Heart left ventricle (tissue), 16 donors: ENCODE measurements at places on chromosomes 1 and 21. TPM values are rescaled to one million over a fixed set of nuclear protein-coding genes. Genes with fewer than 3 reads are reported as not detected.

DNA sequence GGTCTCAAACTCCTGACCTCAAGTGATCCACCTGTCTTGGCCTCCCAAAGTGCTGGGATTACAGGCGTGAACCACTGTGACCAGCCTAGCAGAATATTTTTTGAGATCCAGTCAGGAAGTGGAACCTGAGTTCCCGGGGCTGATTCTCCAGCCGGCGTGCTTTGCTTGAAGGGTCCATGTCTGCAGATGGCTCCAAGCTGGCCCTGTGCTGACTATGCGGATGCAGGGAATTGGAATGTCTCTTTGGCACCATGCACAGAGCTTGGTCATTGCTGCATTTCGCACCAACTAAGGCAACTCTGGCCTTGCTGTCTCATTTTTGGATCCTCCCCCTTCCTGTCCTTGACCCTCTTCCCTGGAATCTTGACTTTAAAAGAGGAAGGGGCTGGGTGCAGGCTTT, 28.1 kb downstream of the ARHGEF10L start:
- peak; percentile 51 for DNase-seq

GRCh38 chr1:197041486-197042353, 25.3 kb downstream of the F13B start:
- no peak for DNase-seq

- peak; percentile 50 for DNase-seq
Measured at GRCh38 chr1:109113590-109114341, at the start of gene ELAPOR1. Gene ELAPOR1 (plus strand): TSS chr1:109114115. CDS start chr1:109114184, 69 bp downstream.

GRCh38 chr1:192789871-192790270, 19.0 kb upstream of the RGS2 start:
- DNase-seq: no peak

DNA sequence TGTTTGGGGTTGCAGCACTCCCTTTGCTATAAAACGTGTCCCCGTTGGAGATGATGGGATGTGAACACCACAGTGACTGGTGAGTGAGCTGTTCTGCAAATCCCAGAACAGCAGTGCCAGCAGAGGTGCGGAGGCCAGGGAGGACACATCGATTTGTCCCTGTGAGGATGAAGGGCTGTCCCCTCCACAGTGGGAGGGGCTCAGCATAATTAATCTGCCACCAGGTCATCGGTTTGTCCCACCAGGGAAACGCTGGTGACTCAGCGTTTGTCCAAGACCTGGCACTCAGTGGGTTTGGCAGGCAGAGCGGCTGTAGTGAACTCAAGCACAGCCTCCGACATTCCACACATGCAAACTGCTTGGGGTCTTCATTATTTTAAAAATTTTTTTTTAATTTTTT, 22.8 kb upstream of the PDE9A start:
- DNase-seq: no peak

DNA sequence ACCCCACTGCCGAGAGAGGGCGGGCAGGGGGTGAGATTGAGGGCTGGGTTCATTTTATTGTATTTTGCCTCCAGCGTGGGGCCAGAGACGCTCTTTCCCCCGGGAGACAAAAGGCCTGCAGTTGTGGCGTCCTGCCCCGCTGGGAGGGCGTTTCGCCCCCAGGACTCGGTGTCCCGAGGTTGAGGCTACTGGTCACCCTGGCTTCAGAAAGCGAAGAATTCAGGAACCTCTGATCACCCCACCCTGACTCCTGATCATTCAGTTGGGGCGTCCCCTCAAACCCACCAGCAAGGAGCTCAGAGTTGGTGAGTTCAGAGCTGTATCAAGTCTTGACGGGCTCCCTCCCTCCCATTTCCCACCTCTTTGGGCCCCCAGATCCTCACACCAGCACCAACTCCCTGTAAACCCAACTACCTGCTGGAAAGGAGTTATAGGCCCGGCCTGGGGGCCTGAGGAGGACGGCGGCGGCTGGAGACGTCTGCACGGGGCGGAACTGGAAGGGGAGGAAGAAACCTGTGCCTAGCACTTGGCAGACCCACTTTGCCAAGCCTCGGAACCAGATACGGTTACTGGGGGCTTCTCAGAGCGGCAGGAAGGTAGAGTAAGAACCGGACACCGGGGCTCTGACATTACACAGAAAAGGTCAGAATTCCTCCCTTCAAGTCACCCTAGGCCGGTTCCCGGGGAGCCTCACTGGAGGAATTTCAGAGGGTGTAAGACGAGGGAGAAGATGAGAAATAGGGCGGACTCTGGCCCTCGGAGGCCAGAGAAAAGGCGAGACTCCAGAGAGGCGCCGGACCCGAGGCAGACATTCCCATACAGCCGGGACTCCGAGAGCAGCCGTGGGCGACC, 761 bp upstream of the PAX7 start:
- DNase-seq: no peak

DNA sequence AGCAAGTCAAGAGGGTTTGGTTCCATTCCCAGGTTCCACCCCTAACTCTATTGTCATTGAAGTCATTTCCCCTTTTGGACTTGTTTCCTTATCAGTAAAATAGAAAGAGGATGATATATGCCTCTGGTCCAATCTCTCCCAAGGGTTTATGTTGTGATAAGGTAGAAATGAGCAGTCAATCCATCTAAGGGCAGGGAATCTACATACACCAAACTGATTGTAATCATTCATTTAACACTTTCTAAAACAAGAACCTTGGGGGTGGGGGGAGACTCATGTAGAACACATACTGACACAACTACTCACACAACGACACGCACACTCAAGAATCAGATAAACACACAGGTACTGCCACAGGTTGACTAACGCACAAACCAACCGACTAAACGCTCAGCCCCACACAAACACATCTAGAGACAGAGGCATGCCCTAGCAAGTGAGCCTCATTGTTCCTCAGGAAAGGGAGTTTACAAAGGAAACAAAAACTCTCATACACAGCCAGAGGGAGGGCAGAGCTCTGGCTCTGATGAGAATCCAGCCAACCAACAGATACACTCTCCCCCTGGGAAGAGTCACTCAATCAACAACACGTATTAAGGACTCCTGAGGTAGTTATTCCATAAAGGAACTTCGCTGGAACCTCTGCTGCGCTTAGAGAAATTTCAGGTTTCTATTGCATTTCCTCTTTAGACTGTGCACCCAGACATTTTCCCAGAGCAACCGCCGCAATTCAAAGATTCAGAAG, 1.0 kb downstream of the F11R start:
- no peak for DNase-seq

- DNase-seq: no peak
Measured at GRCh38 chr1:12039164-12039525, 19.8 kb downstream of the MIIP start.

DNA sequence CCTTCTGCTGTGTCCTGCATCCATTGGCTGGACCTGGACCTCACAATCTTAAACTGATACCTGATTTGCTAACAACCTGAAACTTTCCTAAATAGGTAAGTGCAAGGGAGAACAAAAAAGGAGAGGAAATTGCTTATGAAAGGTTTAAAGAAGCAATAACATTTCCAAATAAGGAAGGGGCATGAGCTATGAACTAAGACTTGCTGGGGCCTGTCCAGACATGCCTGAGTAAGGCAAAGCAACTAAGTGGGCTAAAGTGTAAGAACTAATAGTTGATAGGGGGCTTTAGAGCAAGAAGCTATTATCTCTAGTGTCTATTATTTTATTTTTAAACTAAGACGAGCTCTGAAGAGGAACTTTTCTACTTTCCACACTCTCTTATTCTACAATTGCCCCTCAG, 11.6 kb downstream of the JMJD4 start:
- no peak for DNase-seq

GRCh38 chr1:64584479-64584878, 114.5 kb downstream of the CACHD1 start:
- no peak for DNase-seq

DNA sequence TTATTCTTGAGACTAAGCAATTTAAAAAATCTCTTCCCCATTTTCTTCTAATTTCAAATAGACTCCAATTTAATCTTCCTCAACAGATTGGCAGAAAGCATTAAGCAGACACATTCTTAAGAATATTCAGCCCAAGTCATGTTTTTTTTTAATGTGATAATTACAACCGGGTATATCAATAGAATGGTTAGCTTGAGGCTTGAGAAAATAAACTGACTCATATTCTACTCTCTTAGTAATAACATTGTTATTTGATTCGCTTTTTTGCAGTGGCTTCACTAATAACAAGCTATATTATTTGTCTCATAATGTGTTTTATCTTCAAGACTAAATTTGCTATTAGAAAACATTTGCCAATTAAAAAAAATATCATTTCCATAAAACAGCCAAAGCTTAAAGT, 488.6 kb upstream of the RGS18 start:
- no peak for DNase-seq

DNA sequence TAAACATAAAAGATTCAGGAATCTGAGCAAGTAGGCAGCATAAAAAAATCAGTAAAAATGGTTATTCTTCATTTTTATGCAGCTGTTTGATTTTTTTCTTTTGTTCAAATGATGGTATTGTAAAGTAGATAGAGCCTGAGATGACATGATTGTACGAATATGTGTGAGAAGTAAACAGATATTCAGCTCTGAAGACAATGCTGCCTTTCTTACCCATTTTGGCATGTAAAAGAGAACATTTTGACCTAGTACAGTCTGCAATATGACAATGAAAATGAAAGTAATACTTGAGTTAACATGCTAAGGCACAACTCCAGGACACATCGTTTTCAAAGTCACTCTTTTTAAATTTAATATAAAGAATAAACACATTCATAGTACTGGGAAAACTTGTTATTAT, 95.7 kb upstream of the NCAM2 start:
- DNase-seq: no peak

- DNase-seq: no peak
Measured at GRCh38 chr1:231976231-231976630, 349.6 kb downstream of the DISC1 start.

DNA sequence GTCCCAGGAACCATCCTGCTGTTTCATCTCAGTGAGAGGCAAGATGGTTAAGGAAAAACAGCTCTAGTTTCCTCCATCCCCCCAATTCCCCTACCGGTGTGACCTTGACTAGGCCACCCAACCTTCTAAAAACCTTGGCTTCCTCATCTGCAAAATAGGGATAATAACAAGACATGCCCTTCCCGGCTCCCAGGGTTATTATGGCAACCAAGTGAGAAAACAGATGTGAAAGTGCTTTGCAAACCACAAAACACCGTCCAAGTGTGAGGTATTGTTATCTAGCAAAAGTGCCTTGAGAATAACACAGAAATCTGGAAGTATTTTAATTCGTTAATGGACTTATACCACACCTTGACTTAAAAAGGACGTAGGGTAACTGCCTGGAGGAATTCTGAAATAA, 62.7 kb downstream of the ITPKB start:
- DNase-seq: no peak

DNA sequence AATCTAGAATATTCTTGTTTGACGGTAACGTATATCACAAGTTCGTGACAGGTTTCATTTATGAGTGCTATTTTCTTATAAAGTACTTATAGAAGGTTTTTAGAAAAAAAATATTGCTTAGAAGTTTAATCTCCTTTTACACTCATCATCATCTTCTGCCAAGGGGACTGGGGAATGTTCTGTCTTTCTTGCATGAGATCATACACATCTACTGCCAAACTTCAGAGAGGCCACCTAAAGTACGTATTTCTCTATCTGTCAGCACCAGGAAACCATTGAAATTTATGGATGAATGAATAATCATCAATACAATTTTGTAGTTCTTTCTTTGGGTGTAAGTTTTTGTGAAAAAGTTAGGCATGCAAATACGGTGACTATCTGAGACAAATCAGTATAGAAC, 245.8 kb downstream of the SPATA17 start:
- no peak for DNase-seq

DNA sequence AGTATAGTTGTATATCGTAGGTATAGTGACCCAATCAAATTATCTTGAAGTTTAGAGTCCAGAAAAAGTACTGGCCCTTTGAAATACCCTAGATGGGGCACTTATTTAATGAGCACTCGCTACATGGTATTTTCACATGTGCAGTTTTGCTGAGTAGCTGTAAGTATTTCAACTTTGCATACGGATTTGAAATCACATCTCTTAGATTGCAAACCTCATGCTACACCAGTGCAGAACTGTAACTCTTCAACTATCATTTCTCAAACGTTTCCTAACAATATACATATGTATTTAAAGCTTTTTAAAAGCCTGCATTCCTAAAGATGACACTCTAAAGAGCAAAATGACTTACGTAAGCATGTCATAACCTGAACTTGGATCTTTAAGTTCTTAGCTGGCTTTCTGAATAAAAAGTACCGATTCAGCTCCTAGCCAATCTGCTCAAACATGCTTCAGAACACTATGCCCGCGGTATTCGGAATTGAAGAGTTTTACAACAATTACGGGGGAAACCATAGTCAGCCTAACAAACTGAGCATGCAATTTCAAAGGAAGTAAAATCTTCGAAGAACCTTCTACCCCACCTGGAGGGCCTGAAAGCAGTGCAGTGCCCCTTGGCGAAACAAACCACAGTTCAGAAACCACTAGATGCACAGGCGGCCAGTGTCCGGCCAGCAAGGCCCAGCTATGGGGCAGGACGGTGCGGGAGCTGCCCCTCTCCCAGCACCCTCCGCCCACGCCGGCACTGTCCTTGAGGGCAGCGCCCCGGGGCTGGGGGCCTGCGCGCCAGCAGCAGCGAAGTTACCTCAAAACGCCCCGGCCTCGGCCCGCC, 863 bp downstream of the FH start:
- peak; percentile 24 for DNase-seq

DNA sequence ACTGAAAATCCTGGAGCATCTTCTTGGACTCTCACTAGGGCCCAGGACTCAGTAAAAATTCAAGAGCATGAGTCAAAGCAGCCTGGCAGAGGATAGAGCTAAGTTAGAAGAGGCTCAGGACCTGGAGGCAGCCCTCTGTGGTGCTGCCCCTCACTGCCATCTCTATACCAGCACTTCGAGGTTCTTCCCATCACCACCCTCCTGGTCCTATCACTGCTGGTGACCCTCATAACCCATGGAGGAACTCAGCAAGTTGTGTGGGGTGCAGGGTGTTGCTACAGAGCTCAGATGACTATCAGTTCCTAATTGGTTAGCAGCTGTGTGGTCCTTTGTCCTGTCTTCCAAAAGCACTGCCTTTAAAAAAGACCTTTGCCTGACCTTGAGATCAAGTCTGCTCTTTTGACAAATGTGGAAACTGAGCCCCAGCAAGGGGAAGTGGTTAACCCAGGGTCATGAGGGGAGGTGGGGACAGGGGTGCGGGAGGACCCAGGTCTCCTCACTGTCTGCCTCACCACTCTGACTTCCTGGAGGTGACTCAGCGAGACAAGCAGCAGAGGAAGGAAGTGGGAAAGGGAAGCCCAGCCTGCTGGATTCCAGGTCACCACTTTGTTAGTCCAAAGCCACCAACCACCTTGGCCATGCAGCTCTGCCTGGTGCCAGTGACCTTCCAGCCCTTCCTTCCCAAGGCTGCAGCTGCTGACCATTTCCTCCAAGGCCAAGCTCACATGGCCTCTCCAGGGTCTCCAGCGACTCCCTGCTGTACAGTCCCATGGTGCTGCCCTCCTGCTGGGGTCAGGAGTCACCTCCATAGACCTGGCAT, 199.4 kb upstream of the EDN2 start:
- peak; percentile 69 for DNase-seq

Gene NBPF9
- total RNA-seq: 6.9 TPM

Gene PARK7
- 389 TPM for total RNA-seq

Gene GCLM
- 12.5 TPM for total RNA-seq

Gene SLFNL1
- not detected for total RNA-seq

Gene KCNK1
- 5.9 TPM for total RNA-seq

Gene SH2D1B
- total RNA-seq: 0.54 TPM

Gene CNR2
- total RNA-seq: not detected

Gene SPRR1B
- not detected for total RNA-seq

Gene CLCA4
- total RNA-seq: not detected

Gene B3GALNT2
- total RNA-seq: 22.7 TPM

Gene IPO13
- total RNA-seq: 54.6 TPM

Gene NOTCH2
- total RNA-seq: 26.0 TPM

Gene CFAP107
- not detected for total RNA-seq

Gene MAN1C1
- 14.8 TPM for total RNA-seq

Gene DCST1
- not detected for total RNA-seq

Gene VHLL
- total RNA-seq: not detected
